ENCODE measurements at places on chromosomes 4 and X.

DNA sequence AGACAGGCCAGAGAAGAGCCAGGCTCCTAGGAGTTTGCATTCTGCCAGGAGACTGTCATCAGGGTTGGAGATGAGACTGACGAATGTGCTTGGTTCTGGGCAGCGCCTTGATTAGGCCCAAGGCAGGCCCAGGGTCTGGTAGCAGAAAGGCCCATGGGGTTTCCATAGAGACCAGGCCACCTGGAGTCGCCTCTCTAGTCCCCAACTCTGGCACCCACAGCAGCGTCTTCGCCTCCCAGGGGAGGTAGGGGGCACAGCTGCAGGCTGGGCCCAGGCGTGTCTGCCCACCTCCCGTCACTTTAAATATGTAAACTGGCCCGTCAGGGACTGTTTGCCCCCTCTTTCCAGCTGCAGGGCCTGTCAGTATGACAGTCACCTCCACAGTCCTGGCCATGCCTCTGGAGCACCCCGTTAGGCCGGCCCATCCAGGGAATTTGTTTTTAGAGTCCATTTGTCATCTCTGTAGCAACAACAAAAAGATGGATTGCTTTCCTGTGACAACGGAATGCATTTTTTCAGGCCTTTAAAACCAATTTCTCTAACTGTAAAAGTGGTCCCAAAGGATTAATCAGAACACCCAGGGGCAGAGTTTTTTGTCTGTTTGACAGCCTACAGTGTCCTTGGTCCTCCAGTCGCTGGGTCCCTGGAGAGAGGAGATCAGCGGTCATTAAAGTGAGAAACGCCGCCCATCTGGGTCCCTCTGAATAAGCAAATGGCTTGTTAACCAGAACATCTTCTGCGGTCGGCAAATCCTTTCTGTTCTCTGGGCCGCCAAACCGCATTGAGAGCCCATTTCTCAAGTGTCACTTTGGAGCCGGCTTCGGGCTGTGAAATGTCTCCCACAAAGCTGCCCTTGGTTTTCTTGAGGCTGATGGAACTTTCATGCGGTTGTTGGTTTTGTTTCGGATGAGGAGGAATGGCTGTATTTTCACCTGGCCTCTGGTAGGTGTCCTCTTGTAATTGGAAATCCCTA is 153.0 kb upstream of the PSAPL1 start:
- DNase-seq: no peak

DNA sequence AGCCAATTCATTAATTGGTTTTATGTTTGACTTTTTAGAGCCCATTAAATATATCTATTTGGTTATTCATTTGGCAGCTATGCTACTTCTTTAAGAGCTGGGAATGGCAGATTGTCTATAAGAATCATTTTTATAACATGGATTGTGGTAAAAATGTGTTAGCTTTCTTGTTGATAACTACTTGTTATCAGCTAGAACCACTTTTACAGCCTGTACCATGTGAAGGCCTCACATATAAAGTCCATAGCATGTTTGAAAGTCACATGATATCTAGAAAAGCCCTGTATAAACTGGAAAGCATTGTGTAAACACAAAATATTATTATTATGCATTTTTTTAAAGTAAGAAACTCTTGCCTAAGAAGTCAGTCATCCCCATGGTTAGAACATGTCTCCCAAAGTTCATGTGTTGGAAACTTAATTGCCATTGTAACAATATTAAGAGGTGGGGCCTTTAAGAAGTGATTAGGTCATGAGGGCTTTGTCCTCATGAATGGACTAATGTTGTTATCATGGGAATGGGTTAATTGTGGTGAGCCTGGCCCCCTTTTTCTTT is 110.9 kb upstream of the BMP2K start:
- DNase-seq: no peak

- DNase-seq: no peak
These were observed 24.2 kb downstream of the AMMECR1 start for GRCh38 chrX:110293658-110294057.

DNA sequence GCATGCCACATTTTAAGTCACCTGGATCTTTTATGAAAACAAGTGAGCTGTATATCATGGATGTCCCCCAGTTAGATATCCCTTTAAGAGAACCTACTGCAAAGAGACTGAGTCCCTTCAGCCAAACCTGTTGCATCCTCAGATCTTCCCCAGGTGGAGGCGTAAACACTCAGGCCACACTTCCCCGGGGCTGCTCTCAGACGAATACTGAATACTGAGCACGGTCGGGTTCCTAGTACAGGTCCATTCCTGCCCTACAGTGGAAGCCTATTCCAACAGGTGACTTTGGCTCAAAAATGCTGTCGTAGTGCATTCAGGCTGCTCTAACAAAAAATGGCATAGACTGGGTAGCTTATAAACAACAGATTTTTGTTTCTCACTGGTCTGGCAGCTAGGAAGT is 320.2 kb upstream of the CLNK start:
- no peak for DNase-seq

DNA sequence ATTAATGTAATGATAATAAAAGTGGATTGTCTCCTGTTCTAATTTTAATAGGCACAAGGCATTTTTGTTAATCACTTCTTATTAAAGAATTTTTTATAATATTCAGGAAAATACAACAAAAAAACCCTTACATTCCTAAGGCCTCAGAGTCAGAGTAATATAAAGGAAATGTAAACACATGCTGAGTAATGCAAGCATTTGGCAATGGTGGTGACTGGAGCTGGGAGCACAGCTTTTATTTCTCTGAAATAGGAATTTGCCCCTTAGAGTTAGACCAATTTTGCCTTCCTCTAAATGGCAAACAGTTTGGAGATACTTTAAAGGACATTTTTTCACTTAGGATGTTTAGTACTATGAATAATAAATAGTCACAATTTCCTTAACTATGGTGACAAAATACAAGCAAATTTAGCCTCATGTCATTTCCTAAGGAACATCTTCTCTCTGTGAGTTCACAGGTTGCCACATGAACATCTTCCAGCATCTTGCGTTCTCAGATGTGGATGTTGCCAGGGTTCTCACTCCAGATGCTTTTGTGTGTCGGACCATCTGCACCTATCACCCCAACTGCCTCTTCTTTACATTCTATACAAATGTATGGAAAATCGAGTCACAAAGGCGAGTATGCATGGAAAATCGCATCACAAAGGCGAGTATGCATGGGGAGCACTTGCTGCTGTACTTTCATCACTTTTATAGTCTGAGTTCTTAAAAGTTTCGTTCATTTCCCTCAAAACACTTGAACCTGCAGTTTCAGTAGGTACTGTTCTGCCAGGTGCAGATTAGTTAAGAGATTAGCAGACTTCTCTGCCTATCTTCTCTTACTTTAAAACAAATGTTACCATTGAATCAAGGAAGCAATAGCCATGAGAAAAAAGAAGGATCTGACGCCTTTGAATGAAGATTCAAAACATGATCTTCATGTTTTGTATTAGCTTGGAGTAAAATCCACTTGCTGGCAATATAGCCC is 15.9 kb upstream of the F11 start:
- DNase-seq: no peak

GRCh38 chrX:19776753-19777152 is 110.6 kb downstream of the SH3KBP1 start:
- DNase-seq: no peak

DNA sequence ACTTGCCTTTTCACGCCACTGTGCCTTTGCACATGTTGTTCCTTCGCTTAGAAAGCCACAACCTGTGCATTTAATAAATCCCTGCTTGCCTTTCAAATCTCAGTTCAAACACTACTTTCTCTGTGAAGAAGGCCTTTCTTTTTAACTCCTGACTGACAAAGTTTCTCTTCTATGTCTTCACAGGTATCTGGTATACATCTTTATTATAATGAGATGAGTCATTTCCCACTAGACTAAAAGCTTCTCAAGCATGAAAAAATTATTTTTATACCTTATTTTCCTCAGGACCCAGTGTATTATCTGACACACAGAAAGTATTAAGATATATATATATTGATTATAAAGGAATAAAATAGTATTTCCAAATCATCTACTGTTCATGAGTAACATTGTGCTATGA is 189.9 kb downstream of the TBCK start:
- DNase-seq: no peak

DNA sequence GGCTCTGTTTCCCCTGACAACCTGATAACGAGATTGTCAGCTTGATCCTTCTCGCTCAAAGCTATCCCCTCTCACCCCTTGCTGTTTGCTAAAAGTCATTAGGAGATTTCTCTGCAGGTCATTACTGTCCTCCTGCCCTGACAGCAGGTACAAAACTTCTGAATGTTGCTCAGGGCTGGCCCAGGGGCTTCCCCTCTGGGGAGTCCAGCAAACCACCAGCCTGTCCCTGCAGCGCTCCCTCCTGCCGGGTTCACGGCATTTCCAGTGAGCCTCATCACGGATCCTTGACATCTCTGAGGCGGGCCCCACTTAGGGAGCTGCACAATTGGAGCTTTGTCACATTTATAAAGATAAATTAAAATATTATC is 5.2 kb upstream of the SORCS2 start:
- DNase-seq: no peak

- DNase-seq: no peak
These were observed 173.2 kb upstream of the TBL1X start for GRCh38 chrX:9291629-9292028.

- no peak for DNase-seq
These were observed 19.9 kb upstream of the ENPP6 start for GRCh38 chr4:184237612-184238011.

- DNase-seq: no peak
These were observed 59.2 kb upstream of the TMEM164 start for GRCh38 chrX:109943740-109944092.

GRCh38 chrX:8711401-8711800 is 20.5 kb downstream of the ANOS1 start:
- DNase-seq: no peak

- DNase-seq: no peak
These were observed 71.0 kb downstream of the PRSS12 start for GRCh38 chr4:118281611-118282442.

- DNase-seq: no peak
These were observed 45.6 kb downstream of the RAPGEF2 start for GRCh38 chr4:159148441-159148840.

DNA sequence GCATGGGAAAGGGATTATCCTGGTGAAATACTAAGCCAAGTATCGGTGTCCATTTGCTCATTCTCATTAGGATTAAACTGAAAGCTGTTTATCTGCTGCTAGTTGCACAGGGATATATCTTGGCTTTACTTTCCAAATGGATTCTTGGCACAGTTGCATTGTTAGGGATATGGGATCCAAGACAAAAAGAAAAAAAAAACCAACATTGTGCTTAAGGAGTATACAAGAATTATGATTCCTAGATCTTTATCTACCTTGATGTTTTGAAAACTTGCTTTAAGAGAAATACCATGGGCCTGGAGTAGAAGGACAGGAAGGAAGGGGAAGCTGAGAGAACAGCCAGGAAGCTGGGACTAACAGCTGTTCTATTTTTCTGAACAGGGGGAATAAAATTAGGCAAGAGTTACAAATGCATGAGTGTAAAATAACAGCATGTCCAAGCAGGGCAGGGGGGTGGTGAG is 107.6 kb downstream of the ATXN3L start:
- DNase-seq: no peak

GRCh38 chr4:140363051-140363450 is 10.4 kb upstream of the SCOC start:
- no peak for DNase-seq

- DNase-seq: no peak
These were observed 184.1 kb downstream of the CBR4 start for GRCh38 chr4:168825975-168826374.

All from smooth muscle cell of the brain vasculature (primary cell).